Glutamatergic neuron (in vitro differentiated cells): ENCODE measurements at places on chromosomes 5 and 9. TPM values are rescaled to one million over a fixed set of nuclear protein-coding genes. Genes with fewer than 3 reads are reported as not detected.

SOHLH1 gene
- total RNA-seq = not detected

- DNase-seq = no peak
Observed at GRCh38 chr9:122996586-122996985, 36.9 kb upstream of the GPR21 start.

MOCS2 gene
- total RNA-seq = 19.2 TPM

RASEF gene
- total RNA-seq = 0.25 TPM

CCDC152 gene
- total RNA-seq = 13.4 TPM

DNA sequence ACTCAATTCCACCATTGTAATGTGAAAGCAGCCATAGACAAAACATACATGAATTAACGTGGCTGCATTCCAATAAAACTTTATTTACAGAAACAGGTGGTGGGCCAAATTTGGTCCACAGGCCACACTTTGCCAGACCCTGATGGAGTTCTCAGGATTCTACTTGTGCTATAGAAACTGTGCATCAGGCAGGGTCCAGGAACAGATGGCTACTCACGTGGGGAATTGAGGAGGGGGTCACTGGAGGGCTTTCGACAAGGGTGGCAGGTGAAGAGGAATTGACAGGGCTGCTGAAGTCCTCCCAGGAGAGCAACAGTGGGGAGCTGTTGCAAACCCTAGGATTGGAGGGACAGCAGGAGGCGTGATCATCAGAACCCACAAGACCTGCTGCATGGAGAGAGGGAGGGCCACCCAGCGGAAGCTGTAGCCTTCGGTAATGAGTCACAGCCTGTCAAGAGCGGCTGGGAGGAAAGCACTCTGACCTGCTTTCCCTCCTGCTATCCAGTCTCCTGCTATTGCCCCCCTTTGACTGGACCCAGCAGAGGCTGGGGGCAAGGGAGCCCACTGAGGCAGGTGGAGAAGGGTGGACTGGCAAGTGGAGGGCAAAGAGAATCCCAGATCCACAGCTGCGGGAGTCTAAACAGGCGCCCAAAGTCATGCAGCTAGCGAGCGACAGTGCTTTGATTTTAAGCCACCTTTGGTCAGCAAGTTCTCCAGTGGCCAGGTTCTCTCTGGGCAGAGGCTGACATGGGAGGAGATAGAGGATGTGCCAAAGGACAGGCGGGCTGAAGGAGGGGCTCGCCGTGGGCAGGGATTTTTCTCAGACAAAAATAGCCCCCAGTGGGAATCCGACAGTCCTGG, 138.3 kb upstream of the SMIM23 start:
- peak; percentile 72 for DNase-seq

NR4A3 gene
- total RNA-seq = 4.1 TPM

MYOT gene
- total RNA-seq = not detected

GRCh38 chr9:106019039-106019680, 324.8 kb downstream of the TMEM38B start:
- DNase-seq = no peak
